ENCODE measurements at places on chromosomes 6 and 20.

DNA sequence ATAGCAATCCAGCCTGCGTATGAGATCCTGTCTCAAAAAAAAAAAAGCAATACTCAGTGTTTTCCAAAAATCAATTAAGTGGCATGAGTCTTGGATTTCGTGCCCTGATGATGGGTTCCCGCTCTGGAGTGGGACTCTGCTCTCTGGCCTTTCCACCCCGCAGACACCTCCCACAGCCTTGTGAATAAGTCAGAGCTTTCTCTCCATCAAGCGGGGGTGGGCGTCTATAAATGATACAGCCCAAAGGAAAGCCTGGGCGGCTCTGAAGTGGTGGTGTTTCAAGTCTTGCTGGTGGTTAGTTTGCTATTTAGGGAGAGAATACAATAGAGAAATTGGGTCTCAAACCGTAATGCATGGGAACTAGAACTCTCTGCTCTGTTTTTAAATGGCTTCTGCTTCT is 52.5 kb upstream of the TAGAP start:
- no peak for DNase-seq

DNA sequence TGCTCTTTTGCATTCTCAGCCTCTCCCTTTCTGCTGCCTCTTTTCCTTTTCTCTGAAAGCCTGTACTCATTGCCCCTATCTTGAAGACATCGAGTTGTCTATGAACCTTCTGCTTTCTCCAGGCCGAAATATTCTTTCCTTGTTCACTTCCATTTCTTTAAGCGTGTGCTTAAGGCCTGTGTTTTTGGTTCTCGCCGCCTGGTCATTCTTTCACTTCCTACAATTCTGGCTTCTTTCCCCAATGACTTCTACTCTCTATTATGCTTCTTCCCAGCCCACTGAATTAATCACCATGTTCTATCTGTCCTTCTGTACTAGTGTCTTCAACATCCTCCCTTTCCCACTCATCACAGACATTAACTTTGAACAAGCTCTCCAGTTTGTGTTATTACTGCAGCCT is 69.6 kb downstream of the C6orf52 start:
- DNase-seq = no peak

DNA sequence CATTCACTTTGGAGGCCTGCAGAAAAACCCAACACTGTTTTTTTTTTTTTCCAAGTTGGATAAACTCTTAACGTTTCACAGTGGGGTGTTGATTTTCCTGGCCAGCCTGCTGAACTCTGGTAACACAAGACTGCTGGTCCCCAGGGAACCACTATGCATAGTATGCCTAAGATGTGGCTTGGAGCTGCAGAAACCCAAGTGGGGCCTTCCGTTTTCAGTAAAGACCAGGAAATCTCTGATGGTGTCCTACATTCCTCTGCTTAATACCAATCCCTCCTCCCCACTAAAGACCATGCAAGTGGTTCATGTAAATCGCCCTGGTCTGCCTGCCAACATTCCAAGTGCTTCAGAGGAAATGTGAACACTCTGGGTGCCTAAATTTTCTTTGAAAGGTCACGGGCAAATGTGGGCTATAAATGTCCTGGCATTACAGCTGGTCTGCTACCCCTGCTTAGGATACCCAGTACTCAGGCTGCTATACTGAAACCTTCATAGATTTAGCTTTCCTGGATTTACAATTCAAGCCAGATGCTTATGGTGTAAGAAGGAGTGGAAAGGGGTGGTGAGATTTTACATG is 615.4 kb downstream of the MAFB start:
- no peak for DNase-seq

DNA sequence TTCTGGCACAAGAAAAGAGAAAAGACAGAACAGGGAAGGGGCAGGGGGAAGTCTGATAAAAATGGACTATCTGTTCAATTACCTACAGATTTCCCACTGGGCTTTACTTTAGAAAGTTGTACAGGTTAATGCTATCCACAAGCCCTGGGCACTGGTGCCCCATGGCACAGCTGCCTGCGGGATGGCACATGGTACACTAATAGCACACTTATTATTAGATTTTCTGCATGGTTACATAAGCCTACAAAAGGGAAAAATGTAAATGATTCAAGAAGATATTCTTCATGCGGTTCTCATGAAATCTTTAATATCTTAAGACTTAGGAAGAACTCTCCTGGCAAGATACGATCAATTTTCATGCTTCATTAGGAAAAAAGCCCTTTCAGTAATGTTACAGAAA is 137.5 kb downstream of the GMPR start:
- DNase-seq = no peak
